ENCODE measurements at places on chromosomes 11 and 22.

DNA sequence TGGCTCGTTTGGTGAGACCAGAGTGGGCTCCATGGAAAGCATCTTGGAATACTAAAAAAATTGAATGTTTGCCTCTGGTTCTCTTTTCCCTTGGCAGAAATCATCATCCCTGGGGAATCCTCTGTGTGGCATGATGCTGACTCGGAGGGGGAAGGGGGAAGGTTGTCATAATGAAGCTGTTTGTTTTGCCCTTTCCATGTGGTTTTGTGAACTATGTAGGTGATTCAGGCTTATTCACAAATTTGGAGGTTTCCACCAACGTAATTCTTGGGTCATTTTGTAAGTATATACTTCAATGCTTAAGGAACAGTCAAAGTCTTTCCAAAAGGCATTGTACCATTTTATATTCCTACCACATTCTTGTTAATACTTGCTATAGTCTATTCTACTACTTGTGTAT lies 754.0 kb upstream of the FAT3 start:
- DNase-seq: no peak

DNA sequence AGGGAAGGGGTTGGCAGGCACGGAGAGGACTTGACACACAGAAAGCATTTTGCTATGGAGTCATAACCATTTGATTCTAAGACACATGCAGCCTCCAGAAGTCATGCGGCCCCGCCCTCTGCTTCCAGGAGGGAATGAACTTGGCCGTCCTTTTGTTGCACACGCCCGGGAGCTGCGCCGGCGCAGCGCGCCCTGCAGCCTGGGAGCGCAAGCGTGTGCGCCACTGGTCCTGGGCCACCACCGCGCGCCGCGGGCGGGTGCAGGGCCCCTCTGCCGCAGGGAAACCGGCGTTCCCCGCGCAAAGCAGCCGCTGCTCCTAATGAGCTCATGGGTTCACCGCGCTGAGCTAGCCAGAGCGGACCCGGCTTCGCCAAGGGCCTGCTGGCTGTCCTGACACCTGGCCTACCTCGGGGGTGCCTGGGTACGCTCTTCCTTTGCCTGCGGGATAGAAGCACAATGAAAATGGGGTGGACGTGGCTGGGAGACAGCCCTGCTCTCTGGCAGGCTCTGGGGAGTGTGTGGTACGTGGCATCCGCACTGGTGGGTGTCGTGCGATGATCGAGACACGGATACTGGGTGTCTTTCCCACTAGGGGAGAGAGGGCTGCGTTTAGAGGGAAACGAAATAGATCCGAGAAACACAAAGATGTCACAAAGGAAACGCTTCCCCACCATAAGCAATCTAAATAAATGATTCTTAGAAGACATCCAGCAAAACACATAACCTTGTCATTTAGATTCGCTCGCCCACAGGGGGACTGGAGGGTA lies 669 bp downstream of the MICAL3 start:
- peak; percentile 67 for DNase-seq

- DNase-seq: no peak
These were observed 30.4 kb downstream of the RELT start for GRCh38 chr11:73406619-73407018.

- no peak for DNase-seq
These were observed 23.7 kb downstream of the NF2 start for GRCh38 chr22:29627196-29627535.

GRCh38 chr11:20278727-20279126 lies 84.8 kb upstream of the HTATIP2 start:
- no peak for DNase-seq

DNA sequence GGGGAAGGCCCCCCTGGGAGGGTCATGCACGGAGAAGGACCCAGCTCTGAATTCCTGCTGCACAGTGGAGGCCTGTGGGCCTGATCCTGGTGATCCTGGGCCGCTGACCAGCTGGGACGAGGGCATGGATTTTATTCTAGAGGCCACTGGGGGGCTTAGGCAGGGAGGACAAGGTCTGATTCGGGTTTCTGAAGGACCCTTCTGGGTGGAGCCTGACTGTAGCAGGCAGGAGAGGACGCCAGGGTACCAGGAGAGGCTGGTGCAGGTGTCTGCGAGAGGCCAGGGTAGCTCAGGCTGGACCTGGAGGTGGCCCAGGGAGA lies 31.3 kb downstream of the MPPED1 start:
- DNase-seq: no peak

DNA sequence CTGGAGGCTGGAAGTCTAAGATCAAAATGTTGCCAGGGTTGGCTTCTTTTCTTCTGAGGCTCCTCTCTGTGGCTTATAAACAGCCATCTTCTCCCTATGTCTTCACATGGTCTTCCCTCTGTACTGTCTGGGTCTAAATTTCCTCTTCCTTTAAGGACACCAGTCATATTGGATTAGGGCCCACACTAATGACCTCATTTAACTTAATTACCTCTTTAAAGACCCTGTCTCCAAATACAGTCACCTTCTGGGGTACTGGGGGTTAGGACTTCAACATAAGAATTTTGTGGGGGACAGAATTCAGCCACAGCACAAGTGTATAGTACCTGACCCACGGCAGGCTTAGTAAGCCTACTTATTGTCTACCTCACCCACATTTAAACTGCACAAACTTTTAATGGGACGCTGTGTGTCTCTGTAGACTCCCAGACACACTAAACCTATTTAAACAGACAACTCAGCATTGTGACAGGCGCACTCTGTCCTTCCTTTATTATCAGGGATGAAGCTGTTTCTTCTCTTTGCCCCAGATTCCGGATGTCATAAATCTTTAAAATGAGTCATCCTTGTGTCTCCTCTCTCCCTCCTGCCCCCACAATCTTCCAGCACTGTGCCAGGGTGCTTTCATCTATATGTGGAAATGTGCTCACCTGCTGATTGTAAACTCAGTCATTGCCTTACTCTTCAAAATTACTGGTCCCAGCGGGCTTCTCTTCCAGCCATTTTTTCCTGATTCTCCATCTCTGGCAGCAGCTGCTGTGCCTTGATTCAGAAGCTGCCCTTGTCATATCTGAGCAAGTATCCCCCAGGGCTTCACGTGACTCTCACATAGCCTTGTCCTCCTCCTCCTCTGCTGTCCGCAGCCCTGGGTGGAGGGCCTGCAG lies 5.4 kb upstream of the MAPK8IP1 start:
- peak; percentile 64 for DNase-seq
